ENCODE measurements at places on chromosomes 7 and 10.

GRCh38 chr10:48818861-48819520 lies 120.6 kb downstream of the LRRC18 start:
- no peak for DNase-seq
- no peaks in the 10 kb centered on the region for H3K27me3 ChIP-seq
- no peaks in the 10 kb centered on the region for H3K36me3 ChIP-seq
- H3K4me1 ChIP-seq: peaks cover 2% of the 10 kb centered on the region

DNA sequence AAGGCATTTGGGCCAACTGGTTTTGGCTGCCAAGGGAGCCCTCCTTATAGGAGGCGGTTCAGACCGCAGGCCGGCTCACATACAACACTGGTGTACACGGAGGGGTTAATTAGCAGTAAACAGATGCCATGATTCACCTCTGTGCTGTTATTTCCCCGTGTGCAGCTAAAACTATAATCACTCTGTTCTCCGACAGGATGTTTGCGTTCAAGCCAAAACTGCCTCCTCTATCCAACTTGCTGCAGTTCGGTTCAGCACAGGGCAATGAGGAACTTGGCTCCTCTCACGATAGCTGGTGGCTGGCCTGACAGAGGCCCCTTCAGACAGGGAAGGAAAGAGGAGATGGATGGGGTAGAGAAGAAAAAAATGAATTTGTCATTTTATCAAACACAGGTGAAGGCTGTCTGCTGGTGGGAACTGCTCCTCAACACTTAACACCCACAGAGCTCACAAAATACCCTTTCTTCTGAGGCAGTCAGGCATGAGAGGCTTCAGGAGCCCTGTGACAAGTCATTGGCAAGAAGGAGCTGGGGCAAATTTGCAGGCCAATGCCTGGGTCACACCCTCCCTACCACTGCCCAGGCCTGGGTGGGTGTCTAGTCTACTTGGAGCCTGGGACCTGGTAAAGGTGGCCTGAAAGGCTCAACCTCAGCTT lies 24.0 kb downstream of the KCNMA1 start:
- no peak overlapping the region for H3K4me3 ChIP-seq
- H3K4me1 ChIP-seq: no peaks in the 10 kb centered on the region
- H3K27ac ChIP-seq: no peak overlapping the region
- H3K36me3 ChIP-seq: no peaks in the 10 kb centered on the region
- DNase-seq: no peak

DNA sequence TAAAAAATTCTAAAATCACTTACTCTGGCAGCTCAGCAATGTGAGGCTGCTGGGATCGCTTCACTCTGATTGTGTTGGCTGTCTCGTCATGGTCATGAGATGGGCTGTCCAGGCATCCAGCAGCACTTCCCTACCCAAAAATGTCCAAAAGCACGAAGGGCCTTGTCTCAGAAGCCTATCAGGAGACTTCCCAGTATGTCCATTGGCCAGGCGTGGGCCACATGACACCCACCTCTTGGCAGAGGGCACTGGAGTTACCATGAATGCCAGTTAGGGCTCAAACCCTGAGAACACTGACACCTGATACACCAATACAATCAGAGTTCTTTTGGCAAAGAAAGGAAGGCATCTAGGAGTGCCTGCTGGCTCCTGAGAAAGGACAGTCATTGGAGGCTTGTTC lies 27.0 kb upstream of the GLI3 start:
- H3K4me1 ChIP-seq: no peaks in the 10 kb centered on the region
- peaks cover 6% of the 10 kb centered on the region for H3K27me3 ChIP-seq
- no peak overlapping the region for H3K4me3 ChIP-seq
- H3K27ac ChIP-seq: no peak overlapping the region
- no peaks in the 10 kb centered on the region for H3K36me3 ChIP-seq
- no peak for DNase-seq

DNA sequence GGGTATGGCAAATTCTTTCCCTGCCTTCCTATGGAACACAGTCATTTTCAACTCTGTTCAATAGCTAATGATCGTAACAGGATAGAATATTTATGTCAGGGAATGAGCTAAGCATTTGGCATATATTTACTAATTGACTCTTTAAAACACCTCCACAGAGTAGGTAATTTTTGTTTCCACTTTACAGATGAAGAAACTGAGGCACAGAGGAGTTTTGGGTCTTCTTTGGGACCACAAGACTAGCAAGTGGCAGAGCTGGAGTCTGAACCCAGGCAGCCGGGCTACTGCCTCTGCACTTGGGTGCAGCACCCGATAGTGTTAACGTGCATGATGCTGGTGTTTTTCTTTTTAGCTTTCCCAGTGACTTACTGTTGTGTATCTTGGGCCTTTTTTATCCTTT lies 384.0 kb downstream of the SFMBT2 start:
- H3K27me3 ChIP-seq: no peaks in the 10 kb centered on the region
- DNase-seq: no peak
- no peak overlapping the region for H3K4me3 ChIP-seq

DNA sequence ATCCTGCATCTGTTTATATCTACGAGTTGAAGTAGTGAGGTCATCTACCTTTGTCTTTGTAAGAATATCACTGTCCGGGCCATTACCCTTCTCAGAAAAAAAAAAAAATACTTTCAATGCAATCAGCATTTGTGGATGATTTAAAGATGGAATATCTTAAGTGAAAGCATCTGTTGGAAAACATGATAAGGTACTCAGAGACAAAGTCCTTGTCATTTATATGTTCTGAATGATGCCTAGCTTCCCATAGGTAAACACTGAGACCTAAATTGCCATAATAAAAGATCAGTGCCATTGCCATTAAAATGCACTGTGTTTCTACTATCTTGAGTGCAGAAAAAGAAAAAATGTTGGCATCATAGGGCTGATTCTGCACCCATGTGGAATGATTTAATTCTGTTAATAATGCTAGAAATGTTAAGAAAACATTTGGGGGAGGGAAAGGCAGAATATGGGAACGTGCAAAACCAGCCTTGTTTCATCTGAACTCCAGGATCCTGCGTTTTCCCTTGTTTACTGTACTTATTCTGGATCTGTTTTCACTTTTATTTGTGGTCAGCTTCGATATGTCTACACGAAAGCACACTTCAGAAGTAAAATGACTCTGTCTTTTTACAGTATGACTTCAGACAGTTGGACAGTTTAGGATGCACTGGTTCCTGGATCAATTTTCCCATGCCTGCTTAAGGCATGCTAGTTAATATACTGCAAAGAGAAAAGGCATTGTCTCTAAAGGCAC lies 669.8 kb downstream of the SUGCT start:
- no peaks in the 10 kb centered on the region for H3K27me3 ChIP-seq
- no peak for DNase-seq
- no peak overlapping the region for H3K4me3 ChIP-seq
- no peak overlapping the region for H3K27ac ChIP-seq
- H3K4me1 ChIP-seq: peaks cover 2% of the 10 kb centered on the region

GRCh38 chr10:71039551-71039950 lies 151.2 kb upstream of the PCBD1 start:
- H3K36me3 ChIP-seq: no peaks in the 10 kb centered on the region
- H3K27ac ChIP-seq: no peak overlapping the region
- no peaks in the 10 kb centered on the region for H3K4me1 ChIP-seq
- H3K4me3 ChIP-seq: no peak overlapping the region
- no peaks in the 10 kb centered on the region for H3K27me3 ChIP-seq

DNA sequence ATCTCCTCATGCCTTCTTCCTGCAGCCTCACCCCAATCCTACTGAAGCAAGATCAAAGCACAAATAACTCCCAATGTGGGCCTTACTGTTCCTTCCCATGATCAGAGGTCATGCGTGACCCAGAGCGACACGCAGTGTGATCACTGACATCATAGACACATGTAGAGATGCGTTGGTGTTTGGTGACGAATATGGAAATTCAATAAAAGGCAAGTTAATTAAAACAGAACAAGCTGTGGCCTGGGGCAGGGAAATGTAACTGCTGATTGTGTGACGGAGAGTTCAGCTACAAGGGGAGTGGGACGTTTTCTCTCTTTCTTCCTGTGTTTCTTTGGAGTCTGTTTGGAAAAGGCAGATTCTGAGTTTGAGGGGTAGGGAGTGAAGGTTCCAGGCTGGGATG lies 34.8 kb upstream of the CARD11 start:
- no peak overlapping the region for H3K4me3 ChIP-seq
- no peaks in the 10 kb centered on the region for H3K36me3 ChIP-seq

- no peaks in the 10 kb centered on the region for H3K27me3 ChIP-seq
- no peaks in the 10 kb centered on the region for H3K36me3 ChIP-seq
- peaks cover 12% of the 10 kb centered on the region for H3K4me1 ChIP-seq
- no peak for DNase-seq
- H3K27ac ChIP-seq: no peak overlapping the region
- no peak overlapping the region for H3K4me3 ChIP-seq
Measured at GRCh38 chr7:2808891-2809665, 35.0 kb downstream of the GNA12 start.

DNA sequence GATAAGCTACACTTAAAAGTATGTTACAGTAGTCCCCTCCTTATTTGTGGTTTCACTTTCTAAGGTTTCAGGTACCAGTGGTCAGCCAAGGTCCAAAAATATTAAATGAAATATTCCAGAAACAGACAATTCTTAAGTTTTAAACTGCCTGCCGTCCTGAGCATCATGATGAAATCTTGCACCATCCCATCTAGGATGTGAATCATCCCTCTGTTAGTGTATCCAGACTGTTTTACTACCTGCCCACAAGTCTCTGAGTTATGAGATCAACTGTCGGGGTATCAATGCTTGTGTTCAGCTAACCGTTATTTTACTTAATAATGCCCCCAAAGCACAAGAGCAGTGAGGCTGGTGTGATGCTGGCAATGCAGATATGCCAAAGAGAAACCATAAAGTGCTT lies 11.4 kb downstream of the KDM7A start:
- no peaks in the 10 kb centered on the region for H3K27me3 ChIP-seq
- H3K4me3 ChIP-seq: peak overlapping the region; percentile 67

GRCh38 chr7:134589491-134589941 lies 40.6 kb downstream of the AKR1B15 start:
- H3K36me3 ChIP-seq: no peaks in the 10 kb centered on the region
- peaks cover 5% of the 10 kb centered on the region for H3K27me3 ChIP-seq

- no peak for DNase-seq
- no peaks in the 10 kb centered on the region for H3K36me3 ChIP-seq
- no peak overlapping the region for H3K4me3 ChIP-seq
Measured at GRCh38 chr7:155594163-155594732, 47.9 kb upstream of the CNPY1 start.

GRCh38 chr7:94089806-94090205 lies 85.7 kb upstream of the BET1 start:
- H3K27me3 ChIP-seq: peaks cover 26% of the 10 kb centered on the region
- H3K4me1 ChIP-seq: peaks cover 15% of the 10 kb centered on the region
- no peak overlapping the region for H3K4me3 ChIP-seq
- no peak overlapping the region for H3K27ac ChIP-seq

Data from activated naive CD8-positive, alpha-beta T cell treated with anti-CD3 and anti-CD28 coated beads, Interleukin-2, amount 50 U/mL, for 24 hours (primary cell).